Activated T-helper 1 cell treated with anti-CD3 and anti-CD28 coated beads, Interleukin-12 subunit alpha, Interleukin-12 subunit beta, Interleukin-2, Interleukin-4 antibody, amounts not matched to agents 30 ng/mL and 10 ng/mL and 1 ng/mL, durations not matched to agents 14 hours and 24 hours and 36 hours (primary cell): ENCODE measurements at places on chromosomes 5 and 9. TPM values are rescaled to one million over a fixed set of nuclear protein-coding genes. Genes with fewer than 3 reads are reported as not detected.

- no peak for DNase-seq
These were observed 502.5 kb upstream of the ARRDC3 start for GRCh38 chr5:91885291-91886265.

CCL21 gene
- total RNA-seq = not detected in 2 replicates

DNA sequence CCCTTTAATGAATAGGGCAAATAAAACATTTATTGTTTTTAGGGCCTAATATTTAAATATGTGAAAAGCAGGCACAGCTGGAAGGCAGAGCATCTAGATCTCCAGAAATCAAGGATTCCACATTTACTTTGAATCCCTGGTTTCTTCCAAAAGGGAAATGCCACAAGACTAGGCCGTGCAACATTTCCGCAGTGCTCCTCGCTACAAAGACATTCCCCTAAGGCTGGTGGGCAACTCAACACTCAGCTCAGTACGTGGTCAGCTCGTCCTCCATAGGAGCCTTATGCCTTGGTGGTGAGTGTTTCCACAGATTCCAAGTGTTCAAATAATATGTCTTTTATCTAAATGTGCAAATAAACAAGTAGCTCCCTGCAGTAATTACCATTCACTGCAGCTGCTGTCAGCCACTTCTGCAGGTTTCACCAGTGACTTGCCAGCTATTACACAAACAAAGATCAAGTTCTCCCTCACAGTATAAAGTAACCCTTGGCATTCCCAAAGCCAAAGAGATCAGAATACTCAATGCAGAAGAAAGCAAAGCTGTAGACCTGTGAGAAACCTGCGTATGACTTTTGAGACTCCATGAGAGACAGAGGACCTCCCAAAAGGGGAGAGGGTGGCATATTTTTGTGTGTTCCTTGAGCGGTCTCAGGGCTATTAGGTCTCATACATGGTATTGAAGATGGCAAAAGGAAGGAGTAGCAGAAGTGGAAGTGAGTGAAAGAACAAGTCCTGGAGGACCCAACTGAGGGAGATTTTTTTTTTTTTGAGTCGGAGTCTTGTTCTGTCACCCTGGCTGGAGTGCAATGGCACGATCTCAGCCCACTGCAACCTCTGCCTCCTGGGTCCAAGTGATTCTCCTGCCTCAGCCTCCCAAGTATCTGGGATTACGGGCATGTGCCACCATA is 38.0 kb upstream of the TENT2 start:
- no peak for DNase-seq

DNA sequence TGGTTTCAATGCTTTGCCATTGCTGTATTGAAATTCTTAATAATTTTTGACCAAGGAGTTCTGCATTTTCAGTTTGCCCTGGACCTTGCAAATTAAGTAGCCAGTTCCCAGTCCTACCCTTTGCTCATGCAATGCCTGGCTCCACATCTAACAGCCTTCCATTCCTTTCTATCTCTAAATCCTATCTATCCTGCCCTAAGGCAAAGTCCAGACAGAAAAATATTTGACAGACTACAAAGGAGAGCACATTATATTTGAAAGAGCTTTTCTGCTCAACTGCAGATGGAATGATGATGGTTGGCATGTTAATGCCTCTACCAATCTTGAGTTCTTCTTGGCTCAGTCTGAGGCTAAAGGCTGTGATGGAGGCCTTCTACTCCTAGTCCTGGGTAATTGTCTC is 15.5 kb downstream of the SLC22A4 start:
- no peak for DNase-seq

DNA sequence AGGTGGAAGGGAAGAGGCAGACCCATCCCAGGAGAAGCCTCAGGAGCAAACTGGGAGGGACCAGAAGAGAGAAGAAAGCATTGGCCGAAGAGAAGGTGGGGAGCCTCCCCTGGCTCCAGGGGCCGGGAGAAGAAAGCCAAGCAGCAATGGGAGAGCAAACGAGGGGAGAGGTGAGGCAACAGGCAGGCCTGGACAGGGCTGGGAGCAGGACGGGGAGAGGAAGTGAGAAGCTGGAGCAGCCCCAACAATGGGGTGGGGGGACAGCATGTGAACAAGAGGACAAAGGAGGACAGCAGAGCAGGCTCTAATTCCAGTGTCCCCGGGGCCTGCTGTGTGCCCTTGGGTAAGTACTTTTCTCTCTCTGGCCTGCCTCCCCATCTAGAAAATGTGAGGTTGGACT is 115.3 kb downstream of the PSD2 start:
- DNase-seq = no peak

GRCh38 chr5:157563929-157564716 is 11.5 kb downstream of the ADAM19 start:
- no peak for DNase-seq

DNA sequence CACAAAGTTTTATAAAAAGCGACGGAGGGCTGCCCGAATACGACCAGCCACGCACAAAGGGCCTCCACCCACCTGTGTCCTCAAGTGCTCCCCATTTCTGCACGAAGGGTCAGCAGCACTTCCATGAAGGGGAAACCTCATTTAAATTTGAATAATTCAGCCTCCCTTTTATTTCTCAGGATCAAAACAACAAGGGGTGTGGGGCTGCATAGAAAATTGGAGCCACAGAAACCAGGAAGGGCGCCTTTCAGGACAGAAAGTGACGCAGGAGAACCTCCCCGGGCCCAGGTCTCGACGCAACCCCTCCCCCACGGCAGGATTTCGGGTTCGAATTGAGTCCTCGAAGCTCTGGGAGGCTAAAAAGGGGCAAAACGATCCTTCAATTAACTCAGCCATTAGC is 2.1 kb downstream of the NRARP start:
- no peak for DNase-seq

GRCh38 chr9:95753762-95754465 is 121.6 kb upstream of the ERCC6L2 start:
- DNase-seq = no peak

DNA sequence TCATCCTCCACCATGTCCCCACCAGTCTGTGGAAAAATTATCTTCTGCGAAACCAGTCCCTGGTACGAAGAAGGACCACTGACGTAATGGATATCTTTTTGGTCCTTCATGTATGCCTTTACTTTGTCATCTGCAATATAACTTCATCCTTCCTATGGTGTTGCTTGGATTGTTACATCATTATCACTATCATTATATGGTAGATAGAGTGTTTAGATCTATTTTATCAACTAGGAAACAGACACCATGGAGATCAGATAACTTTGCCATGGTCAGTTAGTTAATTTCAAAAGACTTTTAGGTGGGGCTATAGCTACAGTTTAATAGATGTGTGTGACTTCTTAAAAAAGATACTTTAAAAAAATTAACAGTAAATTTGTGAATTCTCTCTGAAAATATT is 23.8 kb upstream of the CAMLG start:
- no peak for DNase-seq

PKD2L2 gene
- not detected in 2 replicates for total RNA-seq

CDH9 gene
- not detected in 2 replicates for total RNA-seq

DNA sequence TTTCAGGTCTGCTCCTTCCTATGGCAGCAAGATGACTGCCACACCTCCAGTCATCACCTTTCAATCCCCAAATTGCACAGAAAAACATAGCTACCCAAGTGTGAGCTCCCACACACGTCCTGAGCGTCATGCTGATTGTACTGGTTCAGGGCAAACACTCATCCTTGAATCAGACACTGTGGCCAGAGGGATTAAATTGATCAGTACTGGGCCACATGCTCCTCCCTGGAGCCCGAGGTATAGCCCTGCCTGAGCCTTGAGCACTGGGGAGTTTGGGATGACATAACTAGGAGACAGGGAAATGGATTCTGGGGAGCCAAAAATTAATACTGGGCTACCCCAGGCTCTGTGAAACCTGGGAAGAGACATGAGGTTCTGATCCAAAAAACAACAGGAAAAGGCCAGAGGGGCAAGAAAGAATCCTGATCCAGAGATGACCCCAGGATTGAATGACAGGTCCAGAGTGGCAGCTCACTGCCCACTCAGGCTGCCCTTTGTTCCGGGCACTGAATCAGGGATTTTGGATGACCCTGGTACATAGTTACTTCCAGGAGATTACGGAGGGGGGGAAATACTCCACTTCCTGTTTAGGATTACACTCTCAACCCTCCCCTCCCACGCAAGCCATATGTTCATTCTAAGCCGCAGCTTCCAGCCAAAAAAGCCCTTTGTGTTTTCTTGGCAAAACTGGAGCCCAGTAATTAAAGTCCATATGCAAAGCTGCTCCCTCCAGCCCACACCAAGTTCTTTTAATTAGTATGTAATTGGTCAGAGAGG is 141.6 kb upstream of the SPRY4 start:
- no peak for DNase-seq

SPATA31D4 gene
- total RNA-seq = not detected in 2 replicates

- no peak for DNase-seq
These were observed 48.8 kb downstream of the MVB12B start for GRCh38 chr9:126375386-126375785.

GRCh38 chr9:121494192-121494591 is 5.5 kb downstream of the GGTA1 start:
- no peak for DNase-seq

DNA sequence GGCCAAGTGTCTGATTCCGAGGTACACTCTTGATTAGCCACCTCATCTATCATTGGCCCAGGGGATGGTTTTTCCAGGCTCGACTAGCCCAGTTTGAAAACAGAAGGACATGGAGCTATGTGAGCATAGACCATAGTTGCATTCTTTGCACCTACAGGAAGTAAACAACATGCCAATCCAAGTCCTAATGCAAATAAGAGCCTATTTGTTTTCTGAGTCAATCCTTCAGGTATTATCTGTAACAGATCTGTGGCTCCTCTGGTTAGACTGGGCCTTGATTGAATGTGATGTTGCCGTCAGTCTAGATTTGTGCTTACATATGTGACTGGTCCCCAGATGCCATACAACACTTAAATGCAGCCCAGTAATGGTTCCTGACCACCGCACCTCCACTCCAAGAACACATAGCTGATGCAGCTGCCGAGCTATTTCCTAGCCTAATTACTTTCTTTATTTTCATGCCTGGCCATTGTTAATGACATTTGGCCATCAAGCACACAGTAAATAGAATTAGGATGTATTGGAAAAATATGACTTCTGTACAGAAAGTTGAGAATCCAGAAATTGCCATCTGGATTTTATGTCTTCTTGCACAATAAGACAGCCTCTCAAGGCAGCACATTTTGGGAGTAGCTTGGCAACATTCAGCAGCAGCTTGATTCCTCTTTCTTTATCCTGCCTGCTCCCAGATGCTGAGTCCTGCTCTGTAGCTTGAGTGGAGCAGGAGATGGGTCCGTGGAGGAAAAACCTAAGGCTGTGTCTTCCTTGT is 29.5 kb upstream of the ARHGAP26 start:
- no peak for DNase-seq

GRCh38 chr5:148515460-148515859 is 131.7 kb downstream of the FBXO38 start:
- DNase-seq = no peak

SMIM33 gene
- 0.29 and 0.39 TPM in 2 replicates for total RNA-seq
